NCI-H446 (cell line): ENCODE measurements at places on chromosomes 11 and 22.

GRCh38 chr11:12089473-12089872 is 20.9 kb upstream of the MICAL2 start:
- no peak for DNase-seq

- no peak for DNase-seq
Measured at GRCh38 chr11:92306966-92307510, 82.4 kb downstream of the FAT3 start.

- DNase-seq: no peak
Measured at GRCh38 chr22:21845558-21846453, 21.6 kb downstream of the MAPK1 start.

- DNase-seq: no peak
Measured at GRCh38 chr22:19878461-19879245, 24.0 kb upstream of the GNB1L start.

DNA sequence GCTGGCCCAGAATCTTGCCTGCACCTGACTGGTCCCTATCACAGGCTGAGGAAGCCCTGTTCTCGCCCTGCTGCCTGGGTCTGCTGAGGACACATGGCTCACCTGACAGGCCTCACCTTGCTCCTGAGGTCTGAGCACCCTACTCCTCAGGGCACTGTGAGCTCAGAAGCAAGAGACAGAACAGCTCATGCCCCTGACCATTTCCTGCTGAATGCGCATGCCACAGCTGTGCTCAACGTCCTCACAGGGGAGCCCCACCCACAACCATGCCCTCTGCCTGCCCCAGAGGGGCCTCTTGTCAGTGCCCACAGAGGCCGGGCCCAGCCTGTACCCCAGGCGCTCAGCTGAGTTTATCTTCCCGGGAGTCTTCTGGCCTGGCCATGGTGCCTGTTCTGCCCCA is 2.8 kb upstream of the TSPO start:
- DNase-seq: no peak

- DNase-seq: peak; percentile 29
Measured at GRCh38 chr11:65417702-65418430, 4.7 kb upstream of the NEAT1 start.

DNA sequence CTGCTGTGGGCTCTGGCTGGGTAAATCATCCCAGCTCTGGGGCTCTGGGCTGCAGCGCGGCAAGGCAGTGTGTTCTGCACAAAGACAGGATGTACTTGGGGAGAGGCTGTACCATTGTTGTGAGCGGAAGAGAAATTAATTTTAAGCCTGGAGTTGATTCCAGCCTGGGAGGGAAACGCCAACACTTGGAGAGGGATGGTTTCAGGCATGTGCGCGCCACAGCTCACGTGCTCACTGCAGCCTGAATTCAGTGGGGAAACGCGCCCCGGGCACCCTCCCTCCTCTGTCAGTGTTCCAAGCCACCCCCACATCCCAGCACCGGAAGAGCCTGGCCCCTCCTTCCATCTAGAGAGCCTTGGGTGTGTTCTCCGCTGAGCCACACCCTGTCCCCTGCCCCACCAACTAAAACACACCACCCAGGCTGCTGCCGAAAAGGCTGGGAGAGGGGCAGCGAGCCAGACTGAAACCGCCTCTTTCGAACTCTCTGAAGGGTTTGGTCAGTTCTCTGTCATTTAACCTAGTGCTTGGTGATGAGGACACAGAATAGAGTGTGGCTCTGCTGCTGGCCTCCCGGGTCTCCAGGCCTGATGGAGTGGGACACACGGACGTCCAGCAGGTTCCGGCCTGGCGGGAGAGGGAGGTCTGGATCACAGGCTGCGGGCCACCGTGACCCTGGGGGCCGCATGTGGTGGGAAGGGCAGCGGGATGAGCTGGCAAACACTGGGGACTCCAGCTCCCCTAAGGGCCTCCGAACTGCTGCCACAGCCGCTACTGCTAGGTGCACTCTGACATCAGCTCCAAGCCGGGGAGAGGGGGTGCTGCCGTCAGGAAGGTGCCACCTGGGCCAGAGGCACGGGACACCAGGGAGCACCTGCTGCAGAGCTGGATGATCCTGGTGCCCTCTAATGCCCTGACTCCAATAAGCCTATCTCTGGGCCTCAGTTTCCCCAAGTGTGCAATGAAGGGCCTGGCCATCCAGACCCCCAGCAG is 230.8 kb downstream of the CTTN start:
- no peak for DNase-seq

DNA sequence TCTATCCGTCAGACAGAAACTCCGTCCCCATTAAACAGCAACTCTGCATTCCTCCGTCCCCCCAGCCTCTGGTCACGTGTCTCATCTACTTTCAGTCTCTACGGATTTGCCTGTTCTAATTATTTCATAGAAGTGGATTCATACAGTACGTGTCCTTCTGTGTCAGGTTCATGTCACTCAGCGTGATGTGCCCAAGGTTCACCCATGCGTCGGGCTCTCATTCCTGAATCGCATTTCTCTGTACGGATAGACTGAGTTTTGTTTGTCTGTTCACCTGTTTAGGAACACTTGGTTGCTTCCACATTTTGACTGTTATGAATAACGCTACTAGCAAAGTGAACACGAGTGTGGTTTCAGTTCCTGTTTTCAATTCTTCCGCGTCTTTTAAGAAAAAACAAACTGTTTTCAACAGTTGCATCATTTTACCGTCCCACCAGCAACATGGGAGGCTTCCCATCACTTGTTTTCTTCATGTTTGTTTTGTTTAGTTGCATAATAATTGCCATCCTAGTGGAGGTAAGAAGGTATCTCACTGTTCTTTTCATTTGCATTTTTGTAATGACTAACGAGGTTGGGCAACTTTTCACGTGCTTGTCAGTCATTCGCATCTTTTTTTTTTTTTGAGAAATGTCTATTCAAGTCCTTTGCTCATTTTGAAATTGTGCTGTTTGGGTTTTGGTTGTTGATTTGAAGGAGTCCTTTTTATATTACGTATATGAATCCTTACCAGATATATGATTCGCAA is 8.9 kb upstream of the NLRP6 start:
- DNase-seq: no peak

GRCh38 chr22:30564761-30565119 is 9.7 kb downstream of the GAL3ST1 start:
- DNase-seq: no peak
